ENCODE measurements at places on chromosomes 4 and X.

DNA sequence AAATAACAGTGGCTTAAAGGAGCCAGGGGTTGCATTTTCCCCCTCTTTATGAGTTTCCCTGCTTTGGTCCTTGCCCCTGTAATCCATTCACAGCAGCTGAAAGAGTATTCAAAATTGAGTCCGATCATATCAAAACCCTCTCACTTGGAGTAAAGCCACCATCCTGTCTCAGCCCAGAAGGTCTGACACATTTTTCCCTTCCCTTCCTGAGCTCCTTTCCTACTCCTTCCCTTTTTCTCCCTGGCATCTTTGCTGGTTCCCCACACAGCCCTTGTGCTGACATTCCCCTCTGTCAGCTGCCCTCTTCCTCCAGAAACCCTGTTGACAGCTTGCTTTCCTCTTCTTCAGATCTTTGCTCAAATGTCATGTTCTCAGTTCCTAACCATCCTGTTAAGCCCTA, 295.6 kb downstream of the EVC2 start:
- DNase-seq, result no peak

DNA sequence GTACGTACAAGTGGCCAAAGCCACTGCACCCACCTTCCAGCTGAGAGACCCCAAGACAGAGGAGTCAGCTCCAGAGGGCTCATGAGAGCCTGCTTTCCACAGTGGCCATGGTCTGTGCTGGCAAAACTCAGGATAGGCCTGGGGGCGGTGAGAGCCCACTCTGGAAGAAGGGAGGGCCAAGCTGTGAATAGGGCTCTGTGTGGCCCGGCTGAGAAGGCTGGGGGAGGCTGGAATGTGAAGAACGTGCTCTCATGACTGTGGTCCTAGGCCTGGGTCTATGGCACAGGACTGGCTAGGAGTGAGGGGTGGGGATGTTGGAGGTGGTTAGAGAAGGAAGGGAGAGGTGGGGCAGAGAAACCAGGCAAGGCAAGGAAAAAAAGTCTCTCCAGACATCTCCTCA, 13.3 kb downstream of the STARD8 start:
- DNase-seq, result no peak

GRCh38 chr4:38509551-38509950, 154.4 kb upstream of the KLF3 start:
- DNase-seq, result no peak

DNA sequence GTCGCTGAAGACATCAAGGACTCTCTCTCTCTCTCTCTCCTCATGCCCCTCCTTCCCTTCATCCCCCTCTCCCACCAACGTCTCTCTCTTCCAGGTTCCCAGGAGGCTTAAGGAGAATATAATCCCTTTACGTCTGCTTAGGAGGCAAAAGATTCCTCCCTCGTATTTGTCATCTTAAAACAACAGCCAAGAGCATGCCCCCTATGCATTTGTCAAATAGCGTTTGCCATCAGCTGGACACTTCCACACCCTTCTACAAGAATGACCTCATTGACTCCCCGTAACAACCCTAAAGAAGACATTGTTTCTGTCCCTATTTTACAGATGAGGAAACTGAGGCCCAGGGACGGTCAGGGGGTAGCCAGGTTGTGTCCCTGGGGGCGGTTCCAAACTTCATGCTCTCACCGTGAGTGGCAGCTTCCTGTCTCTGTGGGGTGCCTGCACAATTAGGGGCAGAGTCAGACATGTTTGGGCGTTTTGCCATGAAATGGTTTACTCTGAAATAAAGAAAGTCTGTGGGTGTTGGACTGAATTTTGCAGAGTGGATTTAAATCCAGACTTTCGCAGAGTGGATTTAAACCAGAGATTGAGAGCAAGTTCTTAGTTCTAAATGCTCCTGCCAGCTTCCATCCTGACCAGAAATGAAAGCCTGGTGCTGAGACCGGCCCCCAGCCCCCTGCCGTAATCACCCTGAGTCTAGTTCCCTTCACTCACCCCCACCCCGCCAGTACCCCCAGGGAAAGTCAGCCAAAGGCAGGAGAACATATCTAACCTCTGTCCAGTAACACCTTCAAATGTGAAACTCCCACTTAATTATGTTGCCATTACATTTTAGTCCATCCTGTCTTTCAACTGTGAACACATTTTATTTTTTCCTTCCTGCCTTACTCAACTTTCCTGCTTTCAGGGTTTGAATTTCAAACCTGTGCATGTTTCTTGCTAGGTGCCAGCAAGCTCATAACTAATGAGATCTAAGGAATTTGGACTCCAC, 44.3 kb upstream of the TBL1X start:
- DNase-seq, result peak; percentile 55

DNA sequence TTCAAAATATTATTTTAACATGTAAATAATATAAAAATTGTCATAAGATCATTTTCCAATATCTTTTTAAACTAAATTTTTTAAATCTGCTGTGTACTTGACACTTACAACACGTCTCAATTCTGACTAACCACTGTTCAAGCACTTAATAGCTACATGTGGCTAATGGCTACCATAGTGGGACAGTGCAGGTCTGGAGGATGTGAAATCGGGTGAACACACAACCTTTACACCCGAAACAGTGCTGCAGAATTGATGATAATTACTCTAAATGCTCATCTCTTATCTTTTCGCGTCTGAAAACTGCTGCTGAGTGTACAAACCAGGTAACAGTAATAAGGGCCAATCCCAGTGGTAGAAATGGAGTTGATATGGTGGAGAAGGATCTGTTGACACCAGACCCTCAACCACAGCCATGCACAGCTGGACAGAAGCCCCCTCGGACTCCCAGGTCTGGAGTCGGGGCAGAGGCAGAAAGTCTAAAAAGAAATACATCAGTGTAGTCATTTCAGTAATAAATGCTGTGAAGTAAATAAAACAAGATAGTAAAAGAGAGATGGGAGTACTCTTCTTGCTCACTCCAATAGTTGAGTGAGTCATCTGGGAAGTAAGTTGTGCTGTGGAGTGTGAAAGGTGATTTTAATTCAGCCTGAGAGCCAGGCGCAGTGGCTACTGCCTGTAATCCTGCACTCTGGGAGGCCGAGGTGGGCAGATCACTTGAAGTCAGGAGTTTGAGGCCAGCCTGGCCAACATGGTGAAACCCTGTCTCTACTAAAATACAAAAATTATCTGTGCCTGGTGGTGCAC, 150.0 kb downstream of the CBR4 start:
- no peak for DNase-seq

DNA sequence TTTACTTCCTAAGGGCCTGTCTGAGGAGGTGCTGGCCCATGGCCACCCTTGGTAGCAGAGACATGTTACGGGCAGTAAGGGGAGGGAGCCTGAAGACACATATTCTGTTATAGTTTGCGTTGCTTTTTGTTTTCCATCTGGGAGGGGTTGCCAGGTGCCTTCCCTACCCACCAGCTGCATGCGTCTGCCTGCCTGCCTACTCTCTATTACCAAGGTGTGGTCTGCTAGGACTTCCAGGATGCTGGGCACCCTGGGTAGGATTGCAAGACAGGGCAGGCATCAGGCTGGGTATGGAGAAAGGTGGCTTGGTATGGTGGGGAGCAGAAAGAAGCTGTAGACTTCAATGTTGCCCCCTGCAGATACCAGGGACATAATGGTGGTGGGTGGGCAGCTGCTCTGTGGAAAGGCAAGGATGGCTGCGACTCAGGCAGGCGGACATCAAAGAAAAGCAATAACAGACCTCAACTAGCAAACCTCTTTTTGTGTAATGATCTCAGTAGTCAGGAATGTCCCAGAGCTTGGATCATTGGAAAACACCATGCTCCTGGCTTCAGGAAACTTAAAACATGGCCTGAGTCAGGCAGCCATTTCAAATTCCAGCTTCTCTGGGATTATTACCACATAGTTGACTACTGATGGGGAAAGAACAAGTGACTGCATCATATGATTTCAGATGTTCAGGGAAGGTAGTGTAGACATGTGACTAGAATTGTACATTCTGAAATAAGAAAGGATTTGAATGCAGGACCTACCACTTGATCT, 67.8 kb downstream of the HOPX start:
- no peak for DNase-seq

DNA sequence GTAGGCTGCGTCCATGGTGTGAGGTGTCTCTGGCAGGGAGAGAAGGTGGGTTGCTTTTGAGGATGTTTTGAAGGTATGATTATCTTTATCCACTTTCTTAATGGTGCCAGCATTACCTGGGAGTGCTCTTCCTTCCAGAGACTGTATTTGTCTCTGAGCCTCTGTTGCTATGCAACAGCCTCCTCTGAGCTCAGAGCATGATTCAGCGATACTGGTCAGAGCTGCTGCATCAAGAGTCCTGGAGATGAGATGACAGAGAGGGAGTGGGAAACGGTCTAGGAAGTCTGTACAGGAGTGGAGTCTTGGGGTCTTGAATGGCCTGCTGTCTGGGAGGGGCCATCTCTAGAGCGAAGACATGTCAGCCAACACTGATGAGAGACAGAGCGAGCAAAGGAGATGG, 104.4 kb upstream of the RAB40AL start:
- DNase-seq, result no peak

- peak; percentile 55 for DNase-seq
These were observed 82.9 kb downstream of the RTL5 start for GRCh38 chrX:72048510-72049455.

DNA sequence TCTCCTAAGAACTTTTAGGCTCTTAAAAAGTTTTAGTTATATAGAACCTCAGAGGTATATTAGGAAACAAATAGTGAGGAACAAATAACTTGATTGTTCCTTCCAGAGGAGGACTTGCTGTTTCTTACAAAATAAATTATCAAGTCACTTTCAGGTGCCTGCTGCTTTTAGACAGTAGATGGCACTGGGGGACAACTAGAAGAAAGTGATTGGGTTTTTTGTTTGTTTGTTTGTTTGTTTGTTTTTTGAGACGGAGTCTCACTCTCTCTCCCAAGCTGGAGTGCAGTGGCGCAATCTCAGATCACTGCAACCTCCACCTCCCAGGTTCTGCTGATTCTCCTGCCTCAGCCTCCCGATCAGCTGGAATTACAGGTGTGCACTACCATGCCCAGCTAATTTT, 35.4 kb upstream of the CDKL5 start:
- no peak for DNase-seq

Measured in NCI-H1092 treated with DMSO at 0.1 percent for 48 hours (cell line).